ENCODE measurements at places on chromosomes 6 and 20. TPM values are rescaled to one million over a fixed set of nuclear protein-coding genes. Genes with fewer than 3 reads are reported as not detected.

Gene XPO5
- 7.5 TPM for polyA plus RNA-seq

Gene TAF11
- polyA plus RNA-seq = 13.7 TPM

Gene TMEM217
- 0.24 TPM for polyA plus RNA-seq

Gene RBCK1
- 82.2 TPM for polyA plus RNA-seq

Gene OR2J2
- polyA plus RNA-seq = not detected

Gene STMND1
- not detected for polyA plus RNA-seq

Gene HSP90AB1
- polyA plus RNA-seq = 518 TPM

Gene BPIFA1
- polyA plus RNA-seq = not detected

Data from naive thymus-derived CD8-positive, alpha-beta T cell (primary cell).